ENCODE measurements at places on chromosomes 2 and 18.

DNA sequence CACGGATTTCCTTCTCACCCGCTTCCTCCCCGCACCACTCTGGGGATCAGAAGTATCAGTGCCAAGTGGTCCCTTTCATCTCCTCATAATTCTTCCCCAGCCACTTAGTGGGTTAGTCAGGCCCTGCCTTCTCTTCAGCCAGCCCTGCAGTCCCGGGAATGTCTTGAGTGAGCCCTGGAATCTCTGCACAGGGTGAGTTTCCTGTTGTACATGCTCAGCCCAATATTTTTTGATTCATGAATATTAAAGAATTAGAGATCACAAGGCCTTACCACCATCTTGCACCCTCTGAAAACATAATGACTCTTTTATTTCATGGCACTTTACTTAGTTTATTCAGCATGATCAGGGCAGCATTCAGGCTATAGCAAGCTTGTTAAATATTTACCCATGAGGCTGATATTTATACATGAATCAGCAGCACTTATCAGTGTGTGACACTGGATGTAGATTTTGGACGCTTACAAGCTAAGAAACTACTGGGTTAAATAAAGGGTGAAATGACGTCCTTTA is 159.4 kb upstream of the FOSL2 start:
- DNase-seq = no peak

DNA sequence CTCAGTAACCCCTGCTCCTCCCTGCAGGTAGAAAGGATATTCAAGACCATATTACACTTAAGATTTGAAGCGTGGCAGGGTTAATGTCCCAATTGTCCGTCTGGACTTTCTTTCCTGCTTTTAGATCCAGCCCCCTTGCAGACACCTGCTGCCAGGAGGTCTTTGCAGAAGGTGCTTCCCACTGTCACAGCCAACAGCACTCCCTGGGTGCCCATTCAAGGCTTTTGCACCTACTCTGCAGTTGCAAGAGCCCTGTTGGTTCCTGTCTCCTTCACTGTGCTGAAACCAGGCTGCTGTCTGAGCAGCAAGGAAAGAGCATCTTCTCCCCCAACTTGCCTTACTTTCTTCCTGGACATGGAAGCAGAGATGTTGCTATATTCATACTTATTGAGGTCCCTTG is 1043.0 kb upstream of the POU3F3 start:
- DNase-seq = no peak

DNA sequence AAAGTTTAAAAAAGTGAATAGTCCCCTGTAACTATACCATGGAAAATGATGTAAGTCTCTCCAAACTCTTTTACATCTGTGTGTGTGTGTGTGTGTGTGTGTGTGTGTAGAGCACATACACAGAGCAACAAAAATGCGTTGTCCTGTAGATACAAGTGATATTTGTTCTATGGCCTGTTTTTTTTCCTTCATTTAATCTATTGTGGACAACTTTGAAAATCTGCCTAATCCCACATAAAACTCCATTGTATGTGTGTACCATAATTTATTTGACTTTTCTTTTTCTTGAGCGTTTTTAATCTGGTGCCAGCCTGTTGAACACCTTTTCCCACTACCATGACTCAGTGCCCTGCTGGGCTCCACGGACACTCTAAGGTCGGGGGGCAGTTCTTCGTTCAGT is 52.3 kb upstream of the ELOA2 start:
- no peak for DNase-seq

- DNase-seq = no peak
Observed at GRCh38 chr2:196535742-196536141, 103.8 kb upstream of the CCDC150 start.

- no peak for DNase-seq
Observed at GRCh38 chr2:36878429-36878828, 87.9 kb downstream of the STRN start.

DNA sequence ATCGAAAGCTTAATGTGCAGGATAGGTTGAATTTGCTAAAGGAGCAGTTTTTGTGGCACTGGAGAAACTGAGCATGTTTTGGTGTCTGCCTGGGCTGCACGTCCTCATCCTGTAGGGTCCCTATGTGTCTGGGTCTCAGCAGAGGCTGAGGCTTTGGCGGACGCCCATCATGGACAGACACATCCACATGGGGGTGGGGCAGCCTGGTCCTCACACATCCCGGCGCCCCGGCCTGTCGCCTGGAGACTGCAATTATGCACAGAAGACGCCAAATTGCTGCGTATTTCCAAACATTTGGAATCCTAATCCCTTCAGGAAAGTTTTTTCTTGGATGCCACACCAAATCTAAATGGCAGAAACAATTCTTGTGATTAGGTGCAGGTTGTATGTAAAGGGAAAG is 128.2 kb upstream of the TWIST2 start:
- DNase-seq = no peak

- DNase-seq = no peak
Observed at GRCh38 chr18:43514747-43515146, 237.5 kb upstream of the SYT4 start.

DNA sequence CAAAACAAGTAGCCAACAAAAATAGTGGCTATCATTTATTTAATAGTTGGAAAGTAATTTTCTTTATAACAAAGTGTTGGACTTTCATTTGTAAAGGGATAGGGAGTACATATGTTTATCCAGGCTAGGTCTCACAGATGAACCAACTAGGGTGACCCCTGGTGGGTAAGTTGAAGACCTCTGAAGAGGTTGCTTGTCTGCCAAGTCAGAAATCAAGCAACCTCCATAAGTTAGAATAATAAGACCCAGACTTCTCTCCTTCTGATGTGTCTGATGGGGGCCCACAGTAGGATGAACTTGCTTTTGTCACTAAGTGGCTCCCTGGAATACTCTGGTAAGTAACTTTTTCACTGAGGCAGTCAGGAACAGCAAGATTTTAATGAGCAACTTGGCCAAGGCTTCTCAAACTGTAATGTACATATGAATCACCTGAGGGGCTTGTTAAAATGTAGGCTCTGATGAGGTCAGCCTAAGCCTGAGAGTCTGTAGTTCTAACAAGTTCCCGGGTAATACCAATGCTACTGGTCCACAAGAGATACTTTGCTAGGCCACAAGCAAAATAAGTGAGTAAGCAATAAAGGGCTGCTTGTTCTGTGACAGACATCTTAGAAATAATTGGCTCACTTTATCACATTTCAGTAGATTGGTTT is 319.6 kb downstream of the PIK3C3 start:
- no peak for DNase-seq

GRCh38 chr2:232464544-232464885 is 8.6 kb downstream of the ALPI start:
- no peak for DNase-seq

DNA sequence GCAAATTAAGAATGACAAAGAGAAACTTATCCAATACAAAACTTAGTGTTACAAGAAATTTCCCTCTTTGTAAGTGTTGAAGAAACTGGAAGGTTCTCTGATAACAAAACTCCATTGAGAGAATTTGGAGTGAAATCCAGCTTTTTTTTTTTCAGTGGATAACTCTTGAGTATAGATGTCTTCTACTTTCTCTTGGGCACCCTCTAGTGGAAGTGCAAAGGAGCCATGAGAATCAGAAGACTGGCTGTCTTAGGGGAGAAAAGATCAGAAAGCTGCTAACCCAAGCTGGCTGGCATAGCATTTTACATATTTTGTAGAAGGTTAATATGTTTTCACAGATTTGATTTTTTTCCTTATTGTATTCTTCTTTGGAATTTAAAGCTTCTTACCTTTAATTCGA is 138.8 kb upstream of the SATB2 start:
- DNase-seq = no peak

DNA sequence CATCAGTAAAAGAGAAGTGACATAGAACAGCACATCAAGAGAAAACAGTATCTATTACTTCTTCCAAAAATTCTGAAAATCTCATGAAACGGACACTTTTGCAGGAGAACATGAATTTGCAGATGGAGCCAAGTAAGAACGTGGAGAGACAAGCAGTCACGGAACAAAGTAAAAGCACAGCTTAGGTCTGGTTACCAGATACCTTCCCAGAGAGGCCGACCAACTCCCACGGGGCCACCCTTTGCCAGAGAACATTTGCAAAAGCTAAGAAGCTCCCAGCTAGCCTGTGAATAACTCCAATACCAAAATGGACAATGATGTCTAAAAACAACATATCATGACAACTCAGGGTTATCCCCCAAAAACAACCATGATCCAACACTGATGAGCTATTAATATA is 38.9 kb downstream of the THAP4 start:
- DNase-seq = no peak

GRCh38 chr2:128300151-128301020 is 18.3 kb downstream of the HS6ST1 start:
- DNase-seq = no peak

DNA sequence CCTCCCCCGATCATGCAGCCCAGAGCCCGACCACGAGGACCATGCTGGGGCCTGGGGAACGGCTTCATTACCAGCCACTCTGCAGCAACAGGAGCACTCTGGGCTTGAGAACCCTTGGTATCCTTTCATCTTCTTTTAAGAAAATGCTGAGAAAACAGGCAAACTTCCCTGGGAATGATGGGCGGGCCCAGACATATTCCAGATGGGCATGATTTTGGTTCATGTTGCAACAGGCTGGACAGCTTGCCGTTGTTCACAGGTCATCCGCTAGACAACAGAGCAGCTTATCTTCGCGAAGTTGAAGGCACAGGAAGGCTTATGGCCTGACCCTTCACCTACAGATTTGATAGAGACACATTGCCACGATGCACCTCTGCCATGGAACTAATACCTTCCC is 121.0 kb downstream of the KLHL29 start:
- no peak for DNase-seq

DNA sequence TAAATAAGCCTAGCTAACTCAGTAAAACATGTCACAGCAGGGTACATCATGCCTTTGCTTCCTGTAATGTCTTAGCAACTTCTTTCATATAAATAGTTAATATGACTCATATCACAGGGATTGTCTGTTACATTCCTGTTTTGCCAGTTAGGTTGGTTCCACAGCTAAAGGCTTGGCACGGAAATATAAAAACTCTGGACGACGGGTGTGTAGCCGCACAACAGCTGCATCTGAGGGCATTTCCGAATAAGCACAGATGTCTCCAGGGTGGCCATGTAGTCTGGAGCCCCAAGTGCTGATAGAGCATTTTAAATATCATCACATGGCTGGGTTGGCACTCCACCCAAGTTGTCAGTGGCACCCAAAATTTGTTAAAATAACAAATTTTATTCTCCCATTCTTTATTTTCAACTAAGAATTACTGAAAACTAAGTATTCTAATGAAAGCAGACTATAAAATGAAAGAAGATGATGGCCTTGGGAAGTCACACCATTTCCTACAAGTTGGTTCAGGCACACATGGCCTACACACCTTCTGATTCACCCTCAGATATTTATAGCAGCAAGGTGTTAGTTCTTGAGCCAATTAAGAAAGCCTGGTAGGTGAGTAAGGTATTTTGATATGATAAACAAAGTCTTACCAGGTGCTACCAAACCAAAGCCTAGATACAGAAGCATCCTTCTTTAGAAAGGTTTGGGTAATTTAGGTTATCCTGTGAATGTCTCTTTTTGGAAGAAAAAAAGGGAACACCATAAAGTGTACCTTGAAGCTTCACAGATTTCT is 61.8 kb upstream of the STK17B start:
- DNase-seq = no peak

- DNase-seq = no peak
Observed at GRCh38 chr2:123434546-123435395, 590.3 kb upstream of the CNTNAP5 start.

GRCh38 chr2:39949131-39949530 is 170.1 kb upstream of the THUMPD2 start:
- no peak for DNase-seq

GRCh38 chr2:238120463-238121298 is 17.8 kb upstream of the KLHL30 start:
- DNase-seq = no peak

GRCh38 chr2:169023161-169023560 is 8.0 kb downstream of the ABCB11 start:
- no peak for DNase-seq

DNA sequence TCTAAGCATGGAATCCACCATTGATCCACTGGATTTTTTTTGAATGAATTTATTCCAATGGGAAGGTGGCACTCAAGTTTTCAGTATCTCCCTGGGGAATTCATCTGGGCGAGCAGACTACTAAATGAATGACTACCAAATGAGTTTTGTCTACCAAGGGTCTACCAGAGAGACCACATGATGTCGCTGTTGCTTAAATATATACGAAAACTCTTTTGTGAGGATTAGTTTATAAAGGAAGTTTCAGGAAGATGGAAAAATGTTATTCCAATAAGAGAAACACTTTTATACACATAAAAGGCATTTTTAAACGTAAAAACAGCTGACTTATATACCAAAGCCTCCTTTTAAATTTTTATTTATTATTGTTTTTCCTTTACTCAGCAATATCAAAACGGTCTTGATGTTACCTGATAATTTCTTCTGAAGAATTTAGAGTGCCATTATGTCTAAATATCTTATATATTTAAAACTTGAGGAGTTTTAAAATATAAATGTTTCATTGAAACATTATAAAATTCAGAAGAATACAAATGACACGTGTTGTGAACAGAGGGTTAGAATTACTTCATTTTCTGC is 139.7 kb downstream of the HRH4 start:
- peak; percentile 5 for DNase-seq
